ENCODE measurements at places on chromosomes 11 and 22. TPM values are rescaled to one million over a fixed set of nuclear protein-coding genes. Genes with fewer than 3 reads are reported as not detected.

CCDC15 gene
- total RNA-seq, result 2.3 TPM

ARHGAP1 gene
- 47.9 TPM for total RNA-seq

CD3D gene
- not detected for total RNA-seq

SCGB1C1 gene
- not detected for total RNA-seq

OR2AT4 gene
- total RNA-seq, result not detected

OTOG gene
- 0.86 TPM for total RNA-seq

DLAT gene
- total RNA-seq, result 58.4 TPM

TSPO gene
- total RNA-seq, result 14.8 TPM

CRYBB3 gene
- total RNA-seq, result 0.39 TPM
